NCI-H774 (cell line): ENCODE measurements at places on chromosomes 11 and 22.

DNA sequence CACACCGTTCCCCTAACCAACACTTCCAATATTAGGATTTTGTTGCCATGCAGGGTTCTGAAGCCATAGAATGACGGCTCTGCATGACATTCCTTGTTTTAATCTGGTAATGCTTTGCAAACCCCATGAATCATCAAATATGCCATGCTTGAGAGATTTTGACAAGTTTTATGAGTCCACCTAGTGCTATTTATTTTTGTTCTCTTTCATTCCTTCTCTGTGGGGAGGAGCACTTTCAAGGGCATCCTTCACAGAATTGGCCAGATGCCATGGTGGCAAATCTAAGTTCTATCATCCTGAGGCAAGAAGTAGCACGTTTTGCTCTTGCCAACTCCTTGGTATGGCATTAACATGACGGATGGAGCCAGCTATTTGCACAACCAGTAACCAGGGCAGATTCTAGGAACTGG is 268.4 kb downstream of the FAM76B start:
- DNase-seq = no peak

- no peak for DNase-seq
Measured at GRCh38 chr22:39567135-39567946, 3.2 kb upstream of the CACNA1I start.

GRCh38 chr11:84906995-84907394 is 720.1 kb downstream of the DLG2 start:
- DNase-seq = no peak

- DNase-seq = no peak
Measured at GRCh38 chr11:131864228-131864627, 493.8 kb downstream of the NTM start.

GRCh38 chr11:3182462-3182852 is 17.3 kb upstream of the OSBPL5 start:
- no peak for DNase-seq

DNA sequence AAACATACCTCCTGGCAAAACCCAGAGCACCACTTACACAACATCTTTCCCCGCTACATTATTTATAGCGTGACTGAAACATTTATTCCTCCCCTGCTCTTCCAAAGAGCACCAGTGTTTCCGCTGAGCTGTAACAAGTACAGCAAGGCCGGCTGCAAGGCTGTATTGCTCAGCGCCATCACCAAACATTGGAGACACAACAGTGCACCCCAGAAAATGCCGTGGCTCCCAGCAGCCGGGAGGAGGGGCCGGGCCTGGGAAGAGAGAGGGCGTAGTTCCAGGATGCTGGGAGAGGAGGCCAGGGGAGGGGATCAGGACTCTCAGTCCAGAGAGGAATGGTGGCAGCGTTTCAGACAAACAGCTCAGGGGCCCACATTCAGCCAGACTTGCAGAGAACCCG is 133.2 kb downstream of the DSCAML1 start:
- no peak for DNase-seq

DNA sequence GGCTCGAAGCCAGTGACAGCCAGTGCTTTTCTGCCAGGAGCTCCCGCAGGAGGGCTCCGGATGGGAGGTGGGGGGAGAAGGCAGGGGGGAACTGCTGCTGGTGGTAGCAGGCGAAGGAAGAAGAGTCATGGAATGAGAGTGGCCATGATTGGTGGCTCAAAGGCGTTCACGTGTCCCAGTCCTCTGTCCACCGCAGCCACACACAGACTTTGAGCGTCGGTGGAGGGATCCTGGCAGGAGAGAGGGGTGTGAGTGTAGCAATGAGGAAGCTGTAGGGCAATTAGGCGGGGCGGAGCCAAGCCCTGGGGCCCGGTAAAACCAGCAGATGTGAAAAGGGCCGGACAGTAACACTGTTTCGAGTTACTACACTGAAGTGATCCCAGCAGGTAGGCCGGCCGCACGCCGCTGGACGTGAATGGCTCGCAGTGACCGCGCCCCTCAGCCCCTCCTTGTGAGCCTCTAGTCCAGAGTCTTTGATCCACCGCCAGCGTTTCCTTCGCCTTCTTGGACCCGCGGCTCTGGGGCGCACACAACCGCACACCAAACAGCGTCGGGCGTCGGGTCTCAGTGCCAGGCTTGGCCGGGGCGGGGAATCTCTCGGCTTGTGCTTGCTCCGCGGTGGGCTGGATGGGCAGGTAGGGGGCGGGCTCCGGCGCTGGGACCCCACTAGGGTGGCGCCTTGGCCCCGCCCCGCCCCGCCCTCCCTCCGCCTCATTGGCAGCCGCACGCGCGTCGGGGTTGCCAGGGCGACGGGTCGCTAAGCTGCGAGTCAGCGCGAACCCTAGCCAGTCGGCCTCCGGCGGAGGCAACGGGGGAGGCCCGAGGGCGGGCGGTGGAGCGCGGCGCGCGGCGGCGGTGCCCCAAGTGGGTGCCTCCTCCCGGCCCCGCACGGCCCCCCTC is at the start of gene LRRC10B:
Gene LRRC10B, plus strand, starts transcription at position 788 of the 900 bp plus-strand sequence. CDS start 250 bp downstream, outside the sequence.
- peak; percentile 76 for DNase-seq

DNA sequence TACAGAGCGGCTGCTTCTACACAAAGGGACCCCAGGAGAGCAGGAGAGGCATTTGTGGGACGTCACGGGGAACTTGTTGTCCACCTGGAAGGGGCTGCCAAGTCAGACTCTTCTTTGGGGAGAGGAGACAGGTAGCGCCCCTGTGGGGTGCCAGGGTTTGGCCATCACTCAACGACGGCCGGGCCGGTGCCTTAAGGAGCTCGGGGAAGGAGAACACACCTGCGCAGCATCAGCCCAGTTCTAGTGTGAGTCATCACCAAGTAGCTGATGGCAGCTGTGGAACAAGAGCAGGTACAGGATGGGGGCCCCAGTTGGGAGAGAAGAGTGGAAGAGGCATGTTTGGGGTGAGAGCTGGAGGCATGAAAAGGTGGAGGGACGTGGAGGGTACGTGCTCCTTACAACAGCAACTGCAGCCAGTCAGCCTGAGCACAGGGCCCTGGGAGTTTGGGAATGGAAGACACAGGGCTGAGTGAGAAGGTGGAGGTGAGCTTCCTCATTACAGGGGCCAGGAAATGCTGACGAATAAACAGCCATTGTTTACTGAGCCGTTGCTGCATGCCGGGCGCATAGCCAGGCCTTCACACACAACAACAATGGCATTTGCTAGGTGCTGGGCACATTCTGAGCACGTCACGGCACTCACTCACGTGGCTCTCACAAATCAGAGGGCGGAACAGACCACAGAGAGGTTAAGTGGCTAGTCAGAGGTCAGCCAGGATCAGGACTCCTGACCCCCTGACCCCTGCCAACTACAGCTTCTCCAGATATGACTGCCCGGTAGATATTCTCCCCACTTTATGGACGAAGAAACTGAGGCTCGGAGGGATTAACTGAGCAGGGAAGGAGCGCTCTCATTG is 29.1 kb upstream of the TP53I11 start:
- DNase-seq = peak; percentile 94

- DNase-seq = no peak
Measured at GRCh38 chr22:30280505-30280904, 8.8 kb downstream of the CASTOR1 start.

- no peak for DNase-seq
Measured at GRCh38 chr22:37544955-37545702, 15.2 kb upstream of the CDC42EP1 start.

GRCh38 chr11:66975405-66976027 is 412 bp downstream of the C11orf86 start:
- DNase-seq = no peak

GRCh38 chr22:25388415-25388814 is 169.0 kb downstream of the CRYBB2 start:
- DNase-seq = no peak

DNA sequence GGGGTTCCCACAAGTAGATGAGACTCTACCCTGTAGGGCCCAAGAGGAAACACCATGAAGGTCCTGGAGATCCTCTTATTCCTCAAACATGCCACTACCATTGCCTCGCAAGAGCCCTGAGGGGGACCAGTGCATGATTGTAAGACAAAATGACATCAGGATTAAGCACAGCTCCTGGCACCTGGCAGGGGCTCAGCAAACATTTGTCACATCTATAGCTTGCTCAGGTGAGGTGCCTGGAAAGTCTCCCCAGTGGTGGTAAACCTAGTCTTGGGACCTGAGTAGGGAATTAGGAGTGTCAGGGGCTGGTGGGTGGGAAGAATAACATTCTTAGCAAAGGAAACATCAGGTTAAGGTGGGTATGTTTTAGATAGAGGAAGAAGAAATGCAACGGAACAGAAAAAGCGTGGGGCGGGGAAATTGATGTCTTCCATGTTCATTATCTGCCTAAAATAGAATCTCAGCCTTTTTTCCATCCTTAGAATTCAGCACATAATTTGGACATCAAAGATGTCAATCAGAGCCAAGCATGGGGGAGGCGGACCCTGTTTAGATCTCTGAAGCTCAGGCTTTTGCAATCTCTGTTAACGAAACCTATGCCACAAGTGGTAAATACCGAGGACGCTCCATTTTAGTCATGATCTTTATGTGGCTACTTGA is 924 bp downstream of the YPEL1 start:
- DNase-seq = no peak

DNA sequence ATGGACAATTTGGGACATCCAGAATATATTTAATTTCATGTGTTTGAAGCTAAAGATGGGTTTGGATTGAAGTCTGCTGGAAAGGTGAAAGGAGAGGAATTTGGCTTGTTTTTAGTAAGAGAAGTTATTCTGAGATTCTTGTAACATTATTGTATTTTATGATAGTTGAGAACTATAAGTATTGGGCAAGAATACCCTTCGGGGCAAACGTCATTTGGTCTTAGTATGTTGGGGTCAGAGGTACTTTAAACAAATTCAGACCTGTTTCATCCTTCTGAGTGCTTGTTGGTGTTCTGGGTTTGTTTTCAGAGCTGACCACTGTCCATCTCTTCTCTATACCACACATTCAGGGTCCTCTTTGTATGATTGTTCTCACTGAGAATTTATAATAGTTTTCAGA is 19.5 kb downstream of the PANX1 start:
- no peak for DNase-seq

- DNase-seq = no peak
Measured at GRCh38 chr11:10502065-10502680, 38.8 kb downstream of the RNF141 start.

GRCh38 chr11:14974515-14975251 is 2.5 kb upstream of the CALCA start:
- DNase-seq = no peak

DNA sequence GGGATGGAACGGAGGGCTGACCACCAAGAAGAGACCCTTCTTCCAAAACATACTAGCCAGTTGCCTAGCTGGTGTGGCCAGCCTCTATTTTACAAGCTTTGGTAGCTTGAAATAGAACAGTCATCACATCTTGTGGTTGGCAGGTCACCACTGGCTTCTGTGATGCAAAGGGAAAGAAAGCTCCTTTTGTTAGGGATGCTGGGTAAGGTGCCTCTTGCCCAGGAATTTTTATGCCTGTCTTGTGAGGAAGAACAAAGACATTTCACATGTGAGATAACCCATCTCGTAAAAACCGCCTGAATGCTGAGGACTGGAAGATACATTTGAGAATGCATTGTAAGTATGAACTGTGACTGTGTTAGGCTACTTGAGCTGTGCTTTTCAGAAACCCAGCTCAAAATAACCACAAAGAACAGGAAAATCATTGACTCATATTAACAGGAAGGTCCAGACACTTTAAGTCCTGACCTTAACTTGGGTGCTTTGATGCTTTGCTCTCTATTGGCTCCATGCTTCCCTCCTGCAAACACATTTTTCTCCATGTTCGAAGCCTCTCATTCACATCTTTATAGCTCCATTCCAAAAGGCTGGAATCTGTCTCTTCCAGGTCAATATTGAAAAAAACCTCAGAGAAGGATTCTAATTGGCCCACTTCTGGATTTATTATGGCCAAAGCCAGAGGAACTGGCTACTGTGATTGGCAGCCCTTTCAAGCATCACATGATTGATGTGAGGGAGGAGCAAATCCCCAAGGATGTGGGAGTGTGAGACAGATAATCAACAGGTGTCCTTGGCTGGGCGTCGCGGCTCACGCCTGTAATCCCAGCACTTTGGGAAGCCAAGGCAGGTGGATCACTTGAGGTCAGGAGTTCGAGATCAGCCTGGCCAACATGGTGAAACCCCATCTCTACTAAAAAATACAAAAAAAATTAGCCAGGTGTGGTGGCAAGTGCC is 53.9 kb downstream of the MICAL2 start:
- no peak for DNase-seq

- no peak for DNase-seq
Measured at GRCh38 chr22:36797374-36797773, 19.5 kb downstream of the PVALB start.

DNA sequence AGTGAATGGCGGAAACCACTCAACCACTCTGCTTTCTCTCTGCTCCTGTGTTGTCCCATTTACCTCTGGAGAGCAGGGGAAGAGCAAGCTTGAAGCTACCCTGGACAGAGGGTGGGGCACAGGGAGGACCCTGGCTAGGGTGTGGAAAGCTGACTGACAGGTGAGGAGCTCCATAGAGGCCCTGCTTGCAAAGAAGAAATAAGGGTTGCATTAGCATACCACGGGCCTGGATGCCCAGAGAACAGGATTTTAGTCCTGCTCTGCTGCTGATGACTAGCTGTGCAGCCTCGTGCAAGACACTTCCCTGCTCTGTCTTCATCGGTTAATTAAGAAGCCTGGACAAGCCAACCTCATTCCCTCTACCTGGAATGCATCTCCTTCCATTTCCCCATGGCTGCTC is 135.0 kb downstream of the BUD13 start:
- no peak for DNase-seq

DNA sequence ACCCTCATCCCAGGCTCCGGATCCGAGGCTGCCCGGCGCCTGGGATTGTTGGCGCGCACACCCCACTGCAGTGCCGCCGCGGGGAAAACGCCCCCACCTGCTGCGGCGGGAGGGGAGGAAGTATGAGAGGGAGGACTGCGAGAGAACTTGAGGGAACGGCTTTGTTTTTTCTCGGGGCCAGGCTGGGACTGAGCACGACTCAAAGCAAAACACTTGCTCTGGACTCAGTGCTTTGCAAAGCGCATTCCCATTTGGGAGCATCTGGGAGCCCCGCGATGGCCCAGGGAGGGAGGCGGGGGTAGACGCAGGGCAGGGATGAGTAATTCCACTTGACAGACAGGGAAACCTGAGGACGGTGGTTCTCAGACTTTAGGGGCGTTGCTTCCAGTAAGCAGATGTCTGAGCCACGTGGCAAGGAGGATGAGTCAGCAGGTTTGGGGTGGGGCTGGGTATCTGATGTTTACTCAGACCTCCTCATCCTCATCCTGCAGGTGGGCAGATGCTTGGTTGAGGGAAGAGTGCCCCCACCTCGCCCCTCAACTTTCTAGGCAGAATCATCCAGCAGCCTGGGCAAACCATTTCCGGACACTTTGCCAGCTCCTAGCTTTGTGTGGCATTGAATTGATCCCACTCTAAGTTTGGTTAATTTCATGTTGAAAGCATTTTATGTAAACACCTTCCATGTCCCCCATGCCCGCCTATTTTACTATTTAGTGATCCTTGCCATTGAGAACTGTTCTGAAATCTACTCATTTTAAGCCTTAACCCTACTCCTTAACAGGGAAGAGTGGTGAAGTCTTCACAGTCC is 1.5 kb downstream of the MIAT start:
- peak; percentile 40 for DNase-seq

DNA sequence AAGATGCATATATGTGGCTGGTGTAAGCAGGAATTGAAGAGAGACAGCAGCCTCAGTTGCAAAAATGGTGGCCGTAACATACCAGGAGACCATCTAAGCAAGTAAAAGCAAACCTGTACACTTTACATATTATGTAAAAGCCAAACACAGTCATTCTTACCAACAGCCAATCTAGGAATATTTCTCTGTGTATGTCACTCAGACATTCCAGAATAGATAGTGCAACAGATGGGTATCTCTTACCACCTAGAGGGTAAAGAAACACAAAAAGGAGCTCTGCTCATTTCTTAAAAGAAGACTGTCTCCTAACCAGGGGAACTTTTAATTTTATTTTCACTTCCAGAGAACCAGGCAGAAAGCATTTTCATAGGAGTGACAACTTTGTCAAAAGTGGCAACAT is 38.7 kb downstream of the GLYAT start:
- no peak for DNase-seq
